ENCODE measurements at places on chromosomes 11 and 22.
A peak's percentile ranks its signal among the peaks of the same experiment; 100 is the strongest.

- no peak for DNase-seq
These were observed 62.1 kb downstream of the LRP5 start for GRCh38 chr11:68374531-68374930.

DNA sequence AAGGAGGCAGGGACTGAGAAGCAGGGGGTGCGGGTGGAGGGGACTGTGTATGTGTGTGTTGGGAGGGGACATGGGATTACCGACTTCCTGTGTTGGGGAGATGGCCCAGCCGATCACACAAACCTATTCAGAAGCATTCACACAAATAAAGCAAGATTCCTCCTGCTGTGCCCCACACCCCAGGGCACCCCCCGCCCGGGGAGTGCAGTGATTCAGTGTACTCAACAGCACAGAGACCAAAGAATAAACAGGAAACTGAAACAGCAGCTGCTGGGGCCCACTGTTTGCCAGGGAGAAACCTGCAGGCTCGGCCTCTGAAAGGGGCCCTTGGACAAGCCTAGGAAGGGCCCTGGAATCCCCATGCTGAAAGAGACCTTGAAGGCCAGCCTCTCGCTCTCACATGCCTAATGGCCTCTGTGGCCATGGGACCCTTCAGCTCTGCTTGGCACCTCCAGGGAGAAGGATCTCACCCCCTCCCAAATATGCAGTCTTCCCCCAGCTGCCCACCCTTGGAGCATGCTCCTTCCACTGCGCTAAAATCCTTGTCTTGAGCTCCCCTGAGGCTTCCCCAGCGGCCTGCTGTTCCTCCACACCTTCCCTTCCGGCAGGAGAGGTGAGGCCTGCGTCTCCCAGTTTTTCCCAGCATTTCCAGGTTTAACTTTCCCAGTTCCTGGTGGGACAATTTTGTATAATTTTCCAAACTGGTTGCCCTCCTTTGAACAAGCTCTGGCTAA, 72.9 kb downstream of the CSNK2A3 start:
- DNase-seq = peak; percentile 91

DNA sequence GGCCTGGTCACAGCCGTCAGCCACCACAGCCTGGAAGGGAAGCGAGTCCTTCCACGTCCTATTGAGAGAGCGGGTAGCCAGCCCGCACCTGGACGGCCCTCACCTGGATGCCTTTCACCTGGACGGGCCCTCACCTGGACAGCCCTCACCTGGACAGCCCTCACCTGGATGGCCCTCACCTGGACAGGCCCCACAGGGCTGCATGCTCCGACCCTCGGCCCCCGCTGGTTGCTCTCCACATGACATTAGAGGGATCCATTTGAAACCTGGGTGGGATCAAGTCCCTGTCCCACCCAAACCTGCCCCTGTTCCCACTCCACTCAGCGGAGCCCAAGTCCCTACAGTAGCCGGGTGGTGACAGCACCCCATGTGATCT, 3.7 kb downstream of the C1QTNF6 start:
- no peak for DNase-seq

DNA sequence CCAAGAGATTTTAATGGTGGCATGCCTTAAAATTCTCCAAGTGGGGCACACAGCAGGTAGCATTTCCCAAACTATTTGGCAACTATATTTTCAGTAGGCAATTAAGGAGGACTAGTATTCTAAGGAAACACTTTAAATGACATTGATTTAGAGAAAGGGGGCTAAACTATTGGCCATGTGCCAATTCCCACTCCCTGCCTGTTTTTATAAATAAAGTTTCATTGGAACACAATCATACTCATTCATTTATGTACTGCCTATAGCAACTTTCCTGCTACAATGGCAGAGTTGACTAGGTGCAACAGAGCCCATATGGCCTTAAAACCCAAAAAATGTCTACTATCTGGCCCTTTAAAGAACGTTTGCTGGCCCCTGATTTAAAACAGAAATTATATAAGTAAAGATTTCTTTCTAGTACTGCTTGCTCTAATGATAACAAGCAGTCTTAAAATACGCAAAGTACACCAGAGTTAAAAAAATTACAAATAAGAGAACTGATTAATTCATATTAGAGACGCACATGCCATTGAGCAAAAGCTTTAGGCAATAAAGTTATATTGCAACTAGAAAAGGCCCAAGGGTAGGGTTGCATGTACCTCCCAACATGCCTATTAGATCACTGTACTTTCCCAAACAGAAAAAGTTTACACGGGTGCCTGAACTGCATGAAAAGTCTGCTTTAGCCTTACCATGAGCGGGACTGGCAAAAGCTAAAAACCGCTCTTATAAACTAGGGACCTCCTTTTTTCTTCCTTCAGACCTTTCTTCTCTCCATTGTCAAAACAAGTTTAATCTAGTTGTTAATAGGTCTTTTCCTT, 14.2 kb downstream of the E2F8 start:
- no peak for DNase-seq

- DNase-seq = no peak
These were observed 50.8 kb downstream of the BUD13 start for GRCh38 chr11:116721988-116722387.

- no peak for DNase-seq
These were observed 4.8 kb upstream of the FAR1 start for GRCh38 chr11:13663631-13664071.

- DNase-seq = no peak
These were observed 7.3 kb downstream of the KCNJ11 start for GRCh38 chr11:17381156-17381555.

DNA sequence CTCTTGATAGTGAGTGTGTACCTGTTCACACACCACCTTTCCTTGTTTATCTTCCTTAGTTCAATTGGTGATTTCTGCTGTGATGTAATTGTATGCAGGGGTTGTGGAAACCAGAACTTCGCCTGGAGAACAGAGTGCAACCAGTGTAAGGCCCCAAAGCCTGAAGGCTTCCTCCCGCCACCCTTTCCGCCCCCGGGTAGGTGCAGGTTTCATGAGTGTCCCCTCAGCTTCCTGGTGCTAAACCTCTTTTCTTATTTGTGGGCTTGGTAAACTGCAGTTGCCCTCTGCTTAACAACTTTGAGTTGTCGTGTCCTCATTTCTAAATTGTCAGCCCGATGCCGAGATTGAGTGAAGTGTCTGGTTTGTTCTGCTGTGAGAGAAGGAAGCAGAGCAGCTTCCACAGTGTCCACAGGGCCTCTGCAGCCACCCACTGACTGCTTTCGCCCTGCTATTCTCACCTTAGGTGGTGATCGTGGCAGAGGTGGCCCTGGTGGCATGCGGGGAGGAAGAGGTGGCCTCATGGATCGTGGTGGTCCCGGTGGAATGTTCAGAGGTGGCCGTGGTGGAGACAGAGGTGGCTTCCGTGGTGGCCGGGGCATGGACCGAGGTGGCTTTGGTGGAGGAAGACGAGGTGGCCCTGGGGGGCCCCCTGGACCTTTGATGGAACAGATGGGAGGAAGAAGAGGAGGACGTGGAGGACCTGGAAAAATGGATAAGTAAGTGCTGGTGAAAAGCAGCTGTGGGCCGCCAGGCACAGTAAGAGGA, 7.1 kb upstream of the GAS2L1 start:
- no peak for DNase-seq

DNA sequence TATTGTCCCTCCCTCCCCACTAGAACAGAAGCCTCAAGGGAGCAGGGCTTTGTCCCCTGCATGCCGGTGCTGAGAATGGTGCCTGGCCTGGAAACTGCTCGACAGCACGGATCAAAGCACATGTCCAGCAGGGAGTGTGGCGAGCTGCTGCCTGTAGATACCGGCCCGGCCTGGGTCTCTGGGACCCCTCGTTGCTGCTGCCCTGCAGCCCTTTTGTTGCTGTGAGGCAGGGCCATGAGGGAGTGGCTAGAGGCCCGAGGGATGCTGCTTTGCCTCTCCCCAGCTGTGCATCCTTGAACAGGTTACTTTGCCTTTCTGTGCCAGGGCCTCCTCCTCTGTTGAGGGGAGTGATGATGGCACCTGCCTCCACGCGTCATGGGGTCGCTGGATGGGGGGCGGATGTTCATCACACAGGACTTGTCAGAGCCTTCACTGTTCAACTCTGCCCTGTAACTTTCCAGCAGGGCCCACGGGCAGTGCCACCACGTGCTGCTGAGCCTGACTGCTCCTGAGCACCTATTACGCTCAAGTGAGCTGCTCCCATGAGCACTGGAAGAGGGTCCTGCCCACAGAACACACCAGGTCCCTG, 15.3 kb upstream of the PARVG start:
- no peak for DNase-seq

GRCh38 chr11:102589047-102589459, 36.1 kb downstream of the MMP20 start:
- no peak for DNase-seq

DNA sequence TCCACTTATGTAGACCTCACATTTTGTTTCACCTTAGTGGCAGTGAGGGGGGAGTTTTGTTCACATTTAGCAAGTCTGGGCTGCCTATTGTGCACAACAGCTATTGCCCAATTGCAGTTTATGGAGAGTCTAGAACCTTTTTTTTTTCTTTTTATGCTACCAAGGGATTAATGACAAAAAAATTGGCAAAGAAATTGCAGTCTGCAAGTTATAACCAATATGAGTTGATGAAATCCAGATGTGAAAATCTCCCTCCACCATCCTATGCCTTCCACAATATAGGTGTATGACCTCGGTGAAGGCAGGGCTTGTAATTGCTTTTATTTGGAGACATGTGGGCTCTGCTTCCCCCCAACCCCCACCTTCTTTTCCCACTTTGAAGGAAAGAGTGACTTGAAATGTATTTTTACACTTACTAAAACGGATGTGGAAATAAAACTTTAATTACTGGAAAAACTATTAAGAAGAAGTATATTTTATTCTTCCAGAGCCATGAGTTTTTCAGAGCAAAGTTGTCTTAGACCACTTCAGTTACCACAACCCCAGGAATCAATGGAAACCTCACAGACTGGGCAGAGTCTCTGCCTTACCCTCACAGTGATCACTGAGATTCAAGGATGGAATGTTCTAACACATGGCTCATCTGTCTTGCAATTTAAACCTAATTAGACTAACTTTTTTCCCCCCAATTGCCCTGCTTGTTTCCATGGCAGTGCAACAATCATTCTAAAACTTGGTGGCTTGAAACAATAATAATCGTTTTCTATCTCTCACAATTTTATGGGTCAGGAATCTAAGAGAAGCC, 120.8 kb upstream of the SLC5A12 start:
- no peak for DNase-seq

- DNase-seq = no peak
These were observed 1.7 kb downstream of the PDE3B start for GRCh38 chr11:14645015-14645912.

DNA sequence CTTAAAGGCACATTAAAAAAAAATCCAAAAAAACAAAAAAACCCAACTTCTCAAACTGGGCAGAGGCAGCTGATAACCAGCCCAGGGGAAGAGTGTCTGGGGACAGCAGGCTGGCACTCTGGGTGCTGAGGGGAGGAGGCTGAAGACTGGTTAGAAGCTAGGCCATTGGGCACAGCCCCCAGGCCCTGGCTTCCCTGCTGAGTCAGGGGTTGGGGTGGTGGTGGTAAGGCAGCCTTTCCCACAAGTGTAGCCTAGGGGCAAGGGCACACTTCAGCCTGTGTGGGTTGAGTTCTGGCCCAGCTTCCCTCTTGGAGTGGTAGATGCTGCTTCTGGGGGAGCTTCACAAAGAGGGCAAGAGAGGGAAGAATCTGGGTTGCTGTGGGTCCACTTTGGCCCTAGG, 16.3 kb upstream of the ARFGAP3 start:
- DNase-seq = no peak

- no peak for DNase-seq
These were observed 61.7 kb downstream of the ETS1 start for GRCh38 chr11:128525411-128526243.

- no peak for DNase-seq
These were observed 45.0 kb upstream of the ANO1 start for GRCh38 chr11:70032943-70033710.

- DNase-seq = no peak
These were observed 145.6 kb downstream of the WNT7B start for GRCh38 chr22:45831394-45831793.

DNA sequence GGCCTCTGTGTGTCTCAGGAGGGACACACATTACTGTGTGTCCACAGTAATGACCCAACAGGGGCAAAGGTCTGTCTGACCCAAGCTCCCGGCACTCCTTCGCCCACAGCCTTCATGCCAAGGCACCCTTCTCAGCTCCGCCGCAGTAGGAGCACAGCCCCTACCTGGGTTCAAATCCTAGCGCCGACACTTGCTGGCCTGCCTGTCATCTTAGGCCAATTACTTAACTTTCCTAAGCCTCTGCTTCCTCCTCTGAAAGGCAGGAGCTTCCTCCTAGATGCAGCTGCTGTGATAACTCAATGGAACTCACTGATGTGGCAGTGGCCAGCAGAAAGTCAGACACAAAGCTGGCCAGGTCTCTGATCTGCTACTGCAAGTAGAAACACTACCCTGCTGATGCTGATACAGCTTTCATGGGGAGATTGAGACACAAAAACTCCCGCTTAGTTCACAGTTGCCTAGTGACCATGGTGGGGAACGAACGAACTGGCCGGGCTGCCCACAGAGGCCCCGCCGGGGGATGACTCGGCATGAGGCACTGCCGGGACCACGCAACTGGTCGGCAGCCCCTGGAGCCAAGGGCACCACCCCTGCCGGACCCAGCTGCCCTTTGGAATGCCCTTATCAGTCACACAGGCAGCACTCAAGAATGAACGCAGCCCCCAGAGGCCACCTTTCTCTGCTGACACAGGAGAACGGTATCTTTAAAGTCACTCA, 8.1 kb downstream of the EHD1 start:
- no peak for DNase-seq

- no peak for DNase-seq
These were observed 546.9 kb downstream of the MIAT start for GRCh38 chr22:27204280-27204679.

- no peak for DNase-seq
These were observed 42.9 kb upstream of the SHISAL1 start for GRCh38 chr22:44355716-44356070.

- DNase-seq = no peak
These were observed 203.9 kb upstream of the BLID start for GRCh38 chr11:122319691-122320620.

DNA sequence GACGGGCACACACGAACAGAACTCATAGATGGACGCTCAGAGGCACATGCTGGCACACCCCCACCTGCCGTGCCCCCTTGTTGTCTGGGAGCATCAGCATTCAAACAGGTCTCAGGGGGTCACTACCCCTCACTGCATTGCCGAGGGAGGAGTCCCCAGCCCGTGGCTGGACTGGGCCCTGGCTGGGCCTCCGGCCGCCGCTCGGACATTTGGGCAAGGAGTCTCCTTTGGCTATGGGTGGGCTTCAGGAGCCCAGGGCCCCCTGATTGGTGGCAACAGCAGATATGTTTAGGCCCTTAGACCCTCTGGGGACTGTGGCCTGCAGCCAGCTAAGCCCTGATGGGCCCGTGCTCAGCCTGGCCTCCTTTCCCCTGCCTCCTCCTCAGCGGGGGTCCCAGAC, 41.9 kb downstream of the FLRT1 start:
- no peak for DNase-seq

DNA sequence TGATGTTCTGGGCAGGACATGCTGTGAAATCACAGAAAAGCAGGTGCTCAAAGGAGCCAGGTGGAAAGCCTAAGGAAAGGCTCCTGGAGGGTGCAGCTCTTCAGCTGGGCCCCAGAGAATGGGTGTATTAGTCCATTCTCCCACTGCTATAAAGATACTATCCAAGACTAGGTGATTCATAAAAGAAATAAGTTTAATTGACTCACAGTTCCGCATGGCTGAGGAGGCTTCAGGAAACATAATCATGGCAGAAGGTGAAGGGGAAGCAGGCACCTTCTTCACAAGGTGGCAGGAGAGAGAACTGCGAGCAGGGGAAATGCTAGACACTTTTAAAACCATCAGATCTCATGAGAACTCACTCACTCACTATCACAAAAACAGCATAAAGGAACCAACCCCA, 43.1 kb upstream of the DEUP1 start:
- DNase-seq = no peak
